ENCODE measurements at places on chromosomes 13 and 19. TPM values are rescaled to one million over a fixed set of nuclear protein-coding genes. Genes with fewer than 3 reads are reported as not detected.
A peak's percentile ranks its signal among the peaks of the same experiment; 100 is the strongest.

SRRM5 gene
- 0.20 TPM for total RNA-seq

NTF4 gene
- total RNA-seq = not detected

KASH5 gene
- total RNA-seq = not detected

PDX1 gene
- total RNA-seq = not detected

CEACAM20 gene
- total RNA-seq = not detected

ARRDC2 gene
- 17.9 TPM for total RNA-seq

DNA sequence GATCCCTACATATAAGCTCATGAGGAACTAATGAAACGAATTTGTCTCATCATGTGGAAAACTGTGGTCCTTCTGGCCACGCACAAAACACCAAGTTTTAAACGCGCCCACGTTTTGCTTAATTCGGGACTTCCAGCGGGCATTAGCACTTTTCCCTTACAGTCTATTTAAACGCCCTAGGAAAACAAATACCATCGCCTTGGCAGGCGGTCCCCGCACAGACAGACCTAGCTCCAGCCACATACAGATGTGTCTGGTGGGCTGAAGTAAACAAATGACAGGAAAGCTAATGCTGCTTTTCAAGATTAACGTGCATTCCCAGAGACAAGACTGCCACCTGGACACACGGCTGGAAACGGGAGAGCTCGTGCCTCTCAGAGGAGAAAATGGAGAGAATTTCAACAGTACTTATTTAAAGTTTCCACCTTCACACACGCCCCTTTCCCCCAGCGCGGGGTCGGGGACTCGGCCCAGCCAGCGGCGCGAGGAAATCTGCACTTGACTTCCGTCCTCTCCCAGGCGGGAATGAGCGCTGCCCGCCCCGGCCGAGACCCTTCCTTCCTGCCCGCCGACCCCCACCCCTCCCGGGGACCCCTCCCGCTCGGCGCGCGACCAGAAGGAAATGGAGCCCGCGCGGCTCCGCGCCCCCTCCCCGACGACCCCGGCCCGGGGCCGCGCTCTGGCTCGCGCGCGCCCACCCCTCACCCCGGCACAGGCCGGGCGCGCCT, 931 bp downstream of the USP12 start:
- DNase-seq = peak; percentile 57

DNA sequence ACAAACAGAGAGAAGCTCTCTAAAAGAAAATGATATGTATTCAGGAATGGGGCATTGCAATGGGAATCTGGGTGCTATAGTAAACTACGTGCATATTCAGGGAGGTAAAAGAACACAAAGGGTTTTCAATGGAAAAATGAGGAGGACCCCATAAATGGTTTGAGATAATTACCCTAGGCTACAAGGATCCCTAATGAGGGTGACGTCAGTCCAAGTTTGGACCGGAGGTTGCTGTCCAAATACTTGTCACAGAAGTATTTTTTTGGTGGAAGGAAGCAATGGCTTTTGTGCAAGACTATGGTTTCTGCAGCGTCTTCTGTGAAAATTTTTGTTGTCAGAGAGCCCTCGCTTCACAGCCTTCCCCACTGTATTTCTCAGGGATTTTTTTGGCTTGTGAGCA, 995 bp upstream of the CEACAM18 start:
- no peak for DNase-seq

GRCh38 chr19:34104096-34104495, 68.2 kb upstream of the LSM14A start:
- no peak for DNase-seq

GRCh38 chr13:27619093-27619727, 1.1 kb downstream of the LNX2 start:
- DNase-seq = no peak

- DNase-seq = no peak
These were observed 35.2 kb downstream of the DNM2 start for GRCh38 chr19:10752913-10753704.

DNA sequence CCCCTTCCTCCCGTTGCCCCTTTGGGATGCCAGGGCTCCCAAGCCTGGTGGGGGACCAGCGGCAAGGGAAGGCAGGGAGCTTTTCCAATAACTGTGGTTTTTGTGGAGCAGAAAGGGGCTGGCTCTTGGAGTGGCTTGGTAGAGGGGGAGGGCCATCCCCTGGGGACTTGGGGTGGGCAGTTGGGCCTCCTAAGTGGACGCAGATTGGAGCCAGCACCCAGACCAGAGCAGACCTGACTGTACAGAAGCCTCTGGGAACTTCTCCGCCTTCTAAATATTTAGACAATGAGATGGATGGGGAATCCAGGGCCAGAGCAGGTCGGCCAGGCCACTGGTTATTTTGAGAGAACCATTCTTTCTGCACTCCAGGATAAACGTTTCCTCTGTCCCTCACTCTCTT, 4.2 kb downstream of the PTGIR start:
- no peak for DNase-seq

DNA sequence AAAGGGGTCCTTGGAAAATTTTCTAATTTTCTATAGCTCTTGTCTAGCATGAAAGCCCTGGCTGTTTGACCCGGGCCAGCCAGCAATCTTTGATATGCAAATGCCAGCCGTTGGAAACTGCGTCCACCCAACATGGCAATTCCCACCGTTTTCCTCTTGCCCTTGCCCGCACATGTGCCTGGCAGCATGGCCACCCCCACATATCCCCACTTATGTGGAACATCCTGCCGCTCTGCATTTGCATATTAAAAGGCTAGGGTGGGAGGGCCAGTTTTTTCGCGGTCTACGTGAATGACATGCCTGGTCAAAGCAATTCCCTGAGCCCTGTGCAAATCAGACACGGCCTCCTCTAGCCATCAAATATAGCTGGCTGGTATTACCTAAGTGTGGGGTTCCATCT, 110.3 kb upstream of the TDRD3 start:
- no peak for DNase-seq

GRCh38 chr19:49544154-49544553, 16.4 kb downstream of the RCN3 start:
- no peak for DNase-seq

- no peak for DNase-seq
These were observed 17.0 kb downstream of the MTUS2 start for GRCh38 chr13:28837111-28837510.

DNA sequence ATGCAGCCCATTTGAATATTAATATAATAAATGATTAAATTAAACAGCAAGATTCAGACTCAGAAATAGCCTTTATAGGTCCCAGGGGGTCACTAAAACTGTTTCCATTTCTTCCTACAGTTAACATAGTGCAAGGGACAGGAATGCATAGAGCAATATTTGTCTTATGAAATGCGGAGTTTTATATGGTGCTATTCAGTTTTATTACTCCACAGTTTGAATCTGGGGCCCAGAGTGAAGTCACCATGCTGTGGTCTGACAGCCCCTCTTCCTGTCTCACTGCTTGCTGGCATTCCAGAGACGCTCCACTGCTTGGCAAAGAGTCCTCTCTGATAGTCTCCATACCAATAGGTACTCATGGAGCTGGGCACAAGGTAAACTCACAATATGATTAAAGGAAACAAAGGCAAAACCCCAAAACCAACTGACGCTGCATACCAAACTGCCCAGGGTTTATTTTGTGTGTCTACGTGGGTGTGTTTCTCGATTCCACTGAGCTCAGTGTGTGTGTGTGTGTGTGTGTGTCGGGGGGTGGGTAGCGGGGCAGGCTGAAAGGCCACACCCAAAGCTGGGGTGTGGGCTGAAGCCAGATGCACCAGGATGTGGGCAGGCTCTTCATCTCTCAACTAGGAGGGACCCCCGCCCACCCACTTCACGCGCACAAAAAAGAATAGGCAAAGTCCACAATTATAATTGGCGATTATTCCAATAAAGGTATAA, 277.9 kb downstream of the TSHZ3 start:
- no peak for DNase-seq

GRCh38 chr19:42166316-42166715, 34.1 kb upstream of the POU2F2 start:
- no peak for DNase-seq

DNA sequence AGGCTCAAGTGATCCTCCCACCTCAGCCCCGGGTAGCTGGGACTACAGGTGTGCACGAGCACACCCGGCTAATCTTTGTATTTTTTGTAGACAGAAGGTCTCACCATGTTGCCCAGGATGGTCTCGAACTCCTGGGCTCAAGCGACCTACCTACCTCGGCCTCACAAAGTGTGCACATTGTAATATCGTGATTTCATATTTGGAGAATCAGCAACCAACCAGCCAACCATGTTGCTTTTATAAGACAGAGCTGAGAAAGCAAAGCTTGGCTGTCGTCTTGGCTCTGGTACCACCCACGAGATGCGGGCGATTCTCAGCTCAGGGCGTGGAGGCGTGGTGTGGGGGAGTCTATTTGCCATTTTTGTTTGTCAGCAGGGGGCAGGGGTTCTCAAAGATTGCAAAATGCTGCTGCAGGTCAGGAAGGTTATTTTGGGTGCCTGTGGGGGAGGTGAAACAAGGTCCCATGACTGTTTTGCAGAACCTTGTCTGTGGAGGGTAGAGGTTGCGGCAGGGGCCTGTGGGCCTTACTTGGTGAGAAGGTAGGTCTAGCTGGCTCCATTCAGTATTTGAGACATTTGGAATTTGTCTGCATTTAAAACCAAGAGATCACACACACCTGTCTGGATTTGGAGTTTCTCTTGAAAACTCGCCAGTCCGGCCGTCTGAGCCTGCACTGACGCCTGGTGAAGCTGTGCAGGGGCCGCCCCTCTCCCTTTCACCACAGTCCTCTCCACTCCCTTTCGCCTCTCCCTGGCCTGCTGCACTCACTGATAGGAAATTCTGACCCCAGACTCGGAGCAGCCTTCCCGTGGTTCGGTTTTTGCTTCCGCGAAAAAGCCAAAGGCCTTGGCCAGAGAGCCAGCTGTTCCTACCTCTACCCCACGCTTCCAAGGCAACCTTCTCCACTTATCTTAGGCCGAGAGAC, 15.4 kb downstream of the TNFAIP8L1 start:
- peak; percentile 22 for DNase-seq

DNA sequence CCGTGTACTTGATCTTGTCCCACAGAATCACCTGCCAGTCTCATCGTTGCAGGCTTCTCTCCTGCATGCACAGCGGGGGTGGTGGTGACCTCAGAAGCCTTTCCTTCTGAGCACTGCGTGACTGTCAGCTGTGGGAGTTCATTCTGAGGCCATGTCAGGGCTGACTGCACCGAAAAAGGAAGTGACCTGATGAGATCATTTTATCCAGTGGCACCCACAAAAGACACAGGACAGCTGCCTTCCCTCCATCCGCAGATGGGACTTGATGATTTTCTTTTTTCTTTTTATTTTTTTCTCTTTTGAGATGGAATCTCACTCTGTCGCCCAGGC, 89.7 kb downstream of the RAB20 start:
- no peak for DNase-seq

DNA sequence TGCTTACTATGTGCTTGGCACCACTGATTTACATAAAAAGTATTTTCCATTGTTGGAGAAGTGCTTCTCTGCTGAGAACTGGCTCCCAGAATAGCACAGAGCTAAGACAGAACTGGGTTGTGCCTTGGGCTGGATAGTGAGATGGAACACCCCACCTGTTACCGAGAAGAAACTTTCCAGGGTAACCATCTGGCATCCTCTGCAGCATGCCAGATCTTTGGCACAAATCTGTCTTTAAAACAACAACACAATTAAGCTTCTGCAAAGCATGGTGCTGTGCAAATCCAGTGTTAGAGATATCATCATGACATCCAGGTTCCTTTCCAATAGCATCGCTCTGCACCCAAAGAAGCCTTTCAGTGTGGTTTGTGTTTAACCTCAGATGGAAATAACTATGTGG, 202.5 kb upstream of the RFC3 start:
- no peak for DNase-seq
